ENCODE measurements at places on chromosomes 6 and 20.

DNA sequence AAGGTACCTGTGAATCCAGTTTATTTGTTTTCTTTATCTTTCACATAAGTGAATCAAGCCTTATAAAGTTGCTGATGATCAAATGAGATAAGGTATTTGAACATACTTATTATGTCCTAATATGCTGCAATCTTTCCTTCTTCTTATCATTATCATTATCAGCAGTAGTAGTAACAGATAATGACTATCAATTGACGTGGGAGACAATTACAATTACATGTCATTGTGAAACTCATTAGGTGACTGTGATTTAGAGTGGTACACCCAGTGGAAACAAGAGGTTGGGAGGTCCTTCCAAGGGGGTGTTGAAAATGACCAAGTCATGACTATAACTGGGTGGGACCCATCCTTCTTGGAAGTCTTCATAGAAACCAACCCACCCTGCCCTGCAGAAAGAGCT lies 2.8 kb downstream of the CLIC5 start:
- no peak for DNase-seq

DNA sequence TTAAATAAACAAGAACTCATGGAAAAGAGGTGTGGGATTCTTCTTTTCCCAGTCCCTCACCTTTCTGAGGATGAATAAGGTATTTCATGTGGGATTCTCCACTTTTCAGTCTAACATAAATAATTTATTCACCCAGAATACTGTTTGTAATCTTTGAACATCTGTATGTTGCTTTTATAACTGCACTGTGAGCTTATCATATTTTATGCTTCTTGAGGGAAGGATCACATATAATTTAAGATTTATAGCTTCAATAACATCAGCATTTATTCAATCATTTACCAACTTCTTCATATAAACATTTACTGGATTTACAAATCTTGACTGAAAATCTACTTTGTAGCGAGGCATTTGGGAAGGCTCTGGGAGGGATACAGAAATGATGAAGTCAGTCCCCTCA lies 154.2 kb upstream of the KCNK16 start:
- no peak for DNase-seq

- no peak for DNase-seq
Observed at GRCh38 chr6:151502499-151502898, 8.7 kb downstream of the CCDC170 start.

DNA sequence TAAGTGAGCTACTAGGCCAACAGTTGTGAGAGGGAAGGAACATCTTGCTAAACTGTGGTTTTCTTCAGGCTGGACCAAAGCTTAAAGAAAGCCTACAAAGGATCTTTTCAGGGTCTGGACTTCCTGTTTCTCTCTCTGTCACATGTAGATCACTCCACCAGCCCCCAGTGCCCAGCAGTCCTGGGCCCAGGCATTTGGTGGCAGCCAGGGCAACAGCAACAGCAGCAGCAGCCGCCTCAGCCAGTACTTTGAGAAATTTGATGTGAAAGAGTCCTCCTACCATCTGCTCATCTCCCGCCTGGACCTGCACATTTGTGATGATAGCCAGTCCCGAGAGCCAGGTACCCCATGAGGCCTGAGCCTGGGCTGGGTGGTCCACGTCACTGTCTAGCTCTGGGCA lies 44.1 kb downstream of the BLTP3A start:
- no peak for DNase-seq

DNA sequence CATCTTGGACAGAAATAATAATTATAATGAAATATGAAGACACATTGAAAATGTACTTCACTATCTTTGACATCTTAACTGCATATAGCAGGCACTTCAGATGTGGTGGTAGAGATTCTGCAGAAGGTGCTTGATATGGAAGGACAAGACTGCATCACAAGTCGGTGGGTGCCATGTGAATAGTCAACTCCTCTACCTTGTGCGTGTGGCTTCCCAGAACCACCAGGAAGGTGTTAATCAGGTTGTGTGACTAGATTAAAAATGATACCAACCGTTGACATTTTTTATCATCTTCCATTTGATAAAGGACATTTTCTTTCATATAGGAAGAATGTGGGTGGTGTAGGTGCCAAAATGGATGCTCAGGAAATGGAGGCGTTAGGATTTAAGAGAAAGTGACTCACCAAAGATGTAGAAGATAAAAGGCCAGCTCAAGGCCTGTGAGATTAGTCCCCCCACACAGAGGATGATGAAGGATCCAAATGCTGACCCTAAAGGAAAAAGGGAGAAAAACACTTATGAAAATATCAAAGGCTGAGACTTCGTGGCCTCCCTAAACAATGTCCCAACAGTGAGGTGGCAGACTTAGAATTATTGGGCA lies 12.3 kb downstream of the SLC17A2 start:
- DNase-seq: no peak

GRCh38 chr6:98967616-98968015 lies 19.9 kb upstream of the FBXL4 start:
- DNase-seq: no peak

DNA sequence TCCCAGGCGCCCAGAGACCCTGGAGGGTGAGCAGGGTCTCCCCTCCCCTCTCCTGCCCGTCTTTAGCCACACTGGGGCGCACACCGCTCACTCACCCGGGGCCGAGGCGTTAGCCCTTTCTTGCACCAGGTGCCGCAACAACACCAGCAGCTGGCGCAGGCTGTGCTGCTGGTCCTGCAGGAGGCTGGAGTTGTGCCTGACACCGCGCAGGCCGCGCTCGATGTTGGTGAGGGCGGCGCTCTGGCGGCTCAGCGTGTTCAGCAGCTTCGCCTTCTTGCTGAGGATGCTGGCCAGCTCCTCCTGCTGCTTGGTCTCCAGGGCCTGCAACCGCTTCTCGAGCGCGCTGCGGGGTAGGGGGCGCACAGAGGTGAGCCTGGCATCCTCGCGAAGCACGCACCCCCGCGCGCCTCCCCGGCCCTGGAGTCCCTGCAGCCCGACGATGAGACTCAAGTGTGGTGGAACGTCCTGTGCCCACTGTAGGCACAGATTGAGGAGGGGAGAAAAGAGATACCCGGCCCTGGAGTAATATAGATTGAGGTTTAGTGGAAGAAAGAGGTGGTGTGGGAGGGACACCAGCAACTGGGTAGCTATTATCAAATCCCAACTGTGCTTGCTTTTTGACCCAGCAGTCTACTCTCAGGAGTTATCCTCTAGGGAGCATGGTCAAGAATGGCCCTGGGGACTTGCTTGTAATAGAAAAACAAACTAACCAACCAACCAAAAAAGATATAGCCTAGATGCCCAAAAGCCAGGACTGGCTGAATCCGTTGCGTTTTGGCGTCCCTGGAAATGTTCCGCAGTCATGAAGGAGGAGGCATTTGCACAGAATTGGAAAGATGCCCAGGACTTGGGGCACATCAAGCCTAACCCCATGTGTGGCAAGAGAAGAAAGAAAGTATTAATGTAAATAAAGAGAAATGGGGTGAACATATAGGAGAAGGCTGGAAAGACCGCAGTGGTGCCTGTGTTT lies 30.9 kb downstream of the ANGPT4 start:
- DNase-seq: no peak

GRCh38 chr20:32849577-32849976 lies 9.1 kb upstream of the EFCAB8 start:
- no peak for DNase-seq

DNA sequence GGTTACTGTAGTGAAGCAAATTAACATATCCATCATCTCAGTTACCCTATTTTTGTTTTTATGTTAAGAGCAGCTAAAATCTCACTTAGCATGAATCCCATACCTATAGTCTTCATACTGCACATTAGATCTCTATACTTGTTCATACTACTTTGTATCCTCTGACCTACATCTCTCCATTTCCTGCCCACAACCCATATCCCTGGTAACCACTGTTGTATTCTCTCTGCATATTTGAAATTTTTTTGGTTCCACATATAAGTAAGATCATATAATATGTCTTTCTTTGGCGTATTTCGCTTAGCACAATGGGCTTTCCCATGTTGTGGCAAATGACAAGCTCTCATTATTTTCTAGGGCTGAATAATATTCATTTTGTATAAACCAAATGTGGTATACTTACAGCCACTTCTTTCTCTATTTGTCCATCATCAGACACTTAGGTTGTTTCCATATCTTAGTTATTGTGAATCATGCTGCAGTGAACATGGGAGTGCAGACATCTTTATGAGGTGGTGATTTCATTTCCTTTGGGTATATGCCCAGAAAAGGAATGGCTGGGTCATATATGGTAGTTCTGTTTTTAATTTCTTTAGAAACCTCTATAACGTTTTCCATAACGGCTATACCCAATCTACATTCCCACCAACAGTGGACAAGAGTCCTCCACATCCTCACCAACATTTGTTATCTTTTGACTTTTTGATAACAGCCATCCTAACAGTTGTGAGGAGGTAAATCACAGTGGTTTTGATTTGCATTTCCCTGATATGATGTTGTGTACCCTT lies 39.8 kb downstream of the BACH2 start:
- no peak for DNase-seq

DNA sequence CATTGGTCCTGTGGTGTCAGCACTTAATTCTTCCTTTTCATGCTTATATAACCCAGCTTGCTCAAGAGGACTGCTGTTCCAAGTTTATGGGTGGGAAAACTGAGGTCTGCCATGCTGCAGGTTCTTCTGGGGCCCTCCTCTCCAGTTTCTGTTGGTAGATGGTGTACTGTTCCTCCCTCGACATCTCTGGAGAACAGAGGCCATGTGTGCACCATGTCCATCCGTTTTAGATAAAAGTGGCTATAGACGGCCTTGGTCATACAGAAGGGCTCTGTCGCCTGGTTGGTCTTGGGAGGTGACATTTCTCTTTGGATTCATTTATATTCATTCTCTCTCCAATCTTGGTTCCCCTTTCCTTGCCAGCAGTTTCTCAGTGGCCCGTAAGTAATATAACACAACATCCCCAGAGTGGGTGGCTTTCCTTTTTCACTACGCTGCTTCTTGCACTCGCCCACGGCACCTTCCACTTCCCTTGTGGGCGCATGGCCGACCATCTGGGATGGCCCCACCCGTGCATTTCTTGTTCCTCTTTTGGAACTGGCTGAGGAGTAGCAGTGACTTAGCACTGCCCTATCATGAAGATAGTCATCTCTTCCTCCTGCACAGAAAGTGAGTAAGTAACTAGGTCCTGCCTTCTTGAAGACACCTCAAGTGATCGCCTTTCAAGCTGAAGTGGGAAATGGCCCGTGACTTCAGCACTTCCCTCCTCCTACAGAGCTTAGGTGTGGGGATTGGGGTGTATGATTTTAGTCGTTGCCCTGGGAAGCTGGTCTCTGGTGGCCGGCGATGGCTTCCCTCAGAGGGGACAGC lies 94.2 kb downstream of the RREB1 start:
- no peak for DNase-seq

GRCh38 chr6:108782179-108783041 lies 65.8 kb upstream of the ARMC2 start:
- peak; percentile 80 for DNase-seq

- no peak for DNase-seq
Observed at GRCh38 chr6:131574133-131574532, 1.1 kb downstream of the ARG1 start.

- no peak for DNase-seq
Observed at GRCh38 chr6:114187563-114187962, 155.3 kb downstream of the HS3ST5 start.

GRCh38 chr6:1336246-1336843 lies 24.4 kb downstream of the FOXQ1 start:
- no peak for DNase-seq

GRCh38 chr20:19992996-19993908 lies 23.9 kb upstream of the NAA20 start:
- DNase-seq: no peak

DNA sequence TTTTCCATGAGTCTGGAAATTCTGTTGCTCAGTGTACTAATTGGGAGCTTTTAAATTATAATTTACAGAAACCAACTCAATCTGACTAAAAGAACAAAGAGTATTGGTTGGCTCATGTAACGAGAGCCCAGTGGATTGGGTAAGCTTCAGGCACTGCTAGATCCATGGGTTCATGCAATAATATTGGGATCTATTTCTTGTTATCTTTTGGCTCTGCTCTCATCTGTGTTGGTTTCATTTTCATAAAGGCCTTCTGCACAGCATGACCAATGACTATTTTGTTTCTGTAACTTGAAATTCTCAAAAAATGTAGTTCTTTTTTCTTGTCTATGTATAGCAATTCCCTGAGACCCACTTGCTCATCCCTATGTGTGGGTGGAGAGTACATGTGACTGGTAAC lies 12.0 kb downstream of the SLC2A10 start:
- no peak for DNase-seq

- no peak for DNase-seq
Observed at GRCh38 chr6:78841111-78841510, 26.2 kb upstream of the IRAK1BP1 start.

GRCh38 chr20:41467690-41468089 lies 101.1 kb upstream of the EMILIN3 start:
- no peak for DNase-seq

DNA sequence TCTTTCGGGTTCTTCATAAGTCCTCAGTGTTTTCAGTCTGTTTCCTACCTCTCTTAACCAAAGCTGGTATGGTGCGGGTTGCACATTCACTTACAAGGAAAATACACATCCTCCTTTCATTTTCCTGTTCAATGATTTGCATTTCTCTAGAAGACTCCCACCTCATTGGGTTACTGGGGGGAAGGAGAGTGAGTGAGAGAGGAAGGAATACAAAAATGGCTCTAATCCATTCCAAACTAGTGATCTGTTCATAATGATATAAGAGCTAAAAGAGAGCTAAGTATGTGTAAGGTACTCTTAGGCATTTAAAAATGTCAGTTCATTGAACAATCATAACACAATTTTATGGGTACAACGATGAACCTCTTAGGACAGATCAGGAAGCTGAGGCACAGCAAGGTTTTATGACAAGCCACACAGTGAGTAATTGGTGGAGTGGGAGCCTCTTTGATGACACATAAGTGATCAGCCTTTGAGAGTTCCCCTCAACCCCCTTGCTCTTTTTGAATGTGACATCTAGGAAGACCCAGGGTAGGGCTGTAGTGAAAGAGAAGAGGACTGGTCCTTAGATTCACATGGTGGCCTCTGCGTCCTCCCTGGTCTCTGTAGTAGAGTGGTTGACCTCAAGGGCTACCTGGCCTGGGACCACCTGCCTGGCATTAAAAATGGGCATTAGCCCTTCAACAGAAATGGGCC lies 328.4 kb upstream of the SOX4 start:
- no peak for DNase-seq

GRCh38 chr20:33443512-33444239 lies at the start of gene SNTA1:
Gene SNTA1, minus strand, starts transcription at chr20:33443763. Its CDS starts 143 bp downstream, at chr20:33443620.
- DNase-seq: peak; percentile 91

- DNase-seq: no peak
Observed at GRCh38 chr6:33497157-33497556, 42.8 kb downstream of the ZBTB9 start.

- no peak for DNase-seq
Observed at GRCh38 chr6:139423037-139423703, 48.7 kb upstream of the CITED2 start.
